Sciatic nerve (tissue), 2 donors: ENCODE measurements at places on chromosomes 2 and 18. TPM values are rescaled to one million over a fixed set of nuclear protein-coding genes. Genes with fewer than 3 reads are reported as not detected.
A peak's percentile ranks its signal among the peaks of the same experiment; 100 is the strongest.

PPP4R3B gene
- 64.6 TPM for total RNA-seq

PRKAG3 gene
- 0.49 TPM for total RNA-seq

GRCh38 chr2:55952415-55952814, 28.8 kb upstream of the EFEMP1 start:
- DNase-seq, result no peak

DNA sequence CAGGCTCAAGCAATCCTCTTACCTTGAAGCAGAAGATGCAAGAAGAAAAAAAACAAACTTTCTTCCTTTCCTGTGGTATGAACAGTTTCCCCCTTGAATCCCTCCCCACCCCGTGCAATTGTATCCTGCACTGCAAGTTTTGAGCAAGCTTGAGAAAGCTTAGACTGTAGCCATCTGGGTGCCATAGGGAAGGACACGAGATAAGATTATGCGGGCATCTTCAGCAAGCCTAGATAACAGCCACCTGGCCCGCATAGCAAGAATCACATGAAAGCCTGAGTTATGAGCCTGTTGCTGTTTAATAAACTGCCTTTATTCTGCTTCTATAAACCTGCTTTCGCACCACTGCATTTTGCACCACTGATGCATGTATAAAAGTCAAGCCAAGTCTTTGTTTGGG, 27.3 kb upstream of the CDCA7 start:
- no peak for DNase-seq

DNA sequence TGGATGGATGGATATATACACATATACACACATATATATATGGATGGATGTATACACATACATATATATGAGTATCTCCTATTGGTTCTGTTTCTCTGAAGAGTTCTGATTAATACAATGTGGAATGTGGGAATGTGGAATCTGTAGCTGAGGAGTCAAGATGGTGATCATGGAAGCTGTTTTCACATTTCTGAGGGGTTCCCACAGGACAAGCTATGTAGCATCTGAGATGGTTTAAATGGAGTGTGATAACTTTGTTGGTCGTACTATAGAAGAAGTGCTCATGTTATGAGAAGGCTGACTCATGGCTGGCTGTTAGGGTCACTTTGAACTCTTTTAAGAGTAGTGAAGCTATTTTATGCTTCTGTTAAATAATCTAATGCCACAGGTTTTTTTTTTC, 279.7 kb downstream of the MEIS1 start:
- no peak for DNase-seq

DNA sequence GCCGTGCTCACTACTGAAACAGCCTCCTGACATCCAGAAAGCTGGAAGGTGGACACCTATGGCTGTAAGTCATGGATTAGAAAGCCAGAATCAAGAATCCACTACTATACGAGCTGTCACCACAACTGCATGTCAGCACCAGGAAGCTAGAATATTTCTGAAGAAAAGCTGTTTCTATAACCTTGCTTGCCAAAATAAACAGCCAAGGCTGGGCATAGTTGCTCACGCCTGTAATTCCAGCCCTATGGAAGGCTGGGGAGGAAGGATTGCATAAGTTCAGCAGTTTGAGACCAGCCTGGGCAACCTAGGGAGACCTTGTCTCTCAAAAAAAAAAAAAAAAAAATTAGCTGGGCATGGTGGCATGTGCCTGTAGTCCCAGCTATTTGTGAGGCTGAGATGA, 96.3 kb upstream of the GAREM1 start:
- no peak for DNase-seq

- DNase-seq, result no peak
Measured at GRCh38 chr2:133602538-133602937, 34.3 kb upstream of the NCKAP5 start.

- DNase-seq, result no peak
Measured at GRCh38 chr2:37560241-37560848, 111.1 kb downstream of the CDC42EP3 start.

DNA sequence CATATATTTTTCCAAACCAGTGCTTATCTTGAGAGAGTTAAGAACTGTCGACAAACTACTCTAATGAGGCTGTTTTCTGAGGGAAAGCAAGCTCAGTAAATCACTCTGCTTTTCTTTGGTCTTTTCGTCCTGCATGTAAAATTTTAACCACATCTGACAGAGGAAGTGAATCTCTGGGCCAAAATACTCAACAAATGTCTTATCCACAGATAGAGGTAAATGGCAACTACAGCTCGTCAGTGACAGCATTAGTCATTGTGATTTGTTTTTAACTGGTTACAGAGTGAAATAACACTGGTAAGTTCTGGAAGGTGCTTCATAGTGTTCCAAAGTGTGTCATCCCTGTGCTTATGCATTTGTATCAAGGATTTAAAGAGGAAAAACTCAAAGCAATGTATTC, 82.6 kb upstream of the SLC8A1 start:
- DNase-seq, result no peak

DNA sequence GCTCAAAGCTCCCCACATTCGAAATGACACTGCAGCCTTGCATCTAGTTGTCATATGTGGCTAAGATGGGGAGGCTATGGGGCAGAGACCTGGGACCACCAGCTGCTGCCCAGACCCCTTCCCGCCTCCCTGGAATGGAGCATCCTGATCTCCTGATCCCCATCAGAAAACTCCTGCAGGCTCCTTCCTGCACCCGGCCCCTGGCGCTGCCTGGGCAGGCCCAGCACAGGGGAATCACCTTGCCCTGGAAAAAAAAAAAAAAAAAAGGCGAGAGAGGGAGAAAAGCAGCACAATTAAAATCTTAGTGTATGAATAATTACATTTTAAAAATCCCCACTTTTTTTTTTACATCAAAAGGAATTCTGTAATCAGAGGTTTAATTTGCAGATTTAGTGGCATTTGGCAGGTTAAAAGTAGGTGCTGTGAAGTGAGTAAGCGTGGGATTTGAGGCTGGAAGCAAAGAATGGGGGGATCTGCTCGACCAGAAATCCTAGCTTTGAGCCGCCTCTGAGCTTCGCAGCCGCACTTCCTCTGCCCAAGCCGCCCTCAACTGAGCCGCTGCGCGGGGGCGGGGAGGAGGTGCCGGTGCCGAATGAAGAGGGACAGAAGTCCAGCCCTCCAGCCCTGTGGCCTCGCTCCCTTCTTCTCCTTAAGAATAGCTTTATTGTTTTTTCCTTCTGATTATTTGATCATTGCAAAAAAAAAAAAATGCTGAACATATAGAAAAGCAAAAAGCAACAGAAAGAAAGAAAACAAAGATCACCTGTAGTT, 30.0 kb downstream of the THNSL2 start:
- peak; percentile 77 for DNase-seq

- DNase-seq, result no peak
Measured at GRCh38 chr2:30425326-30425725, 21.7 kb upstream of the LCLAT1 start.
